ENCODE measurements at places on chromosomes 4 and X. TPM values are rescaled to one million over a fixed set of nuclear protein-coding genes. Genes with fewer than 3 reads are reported as not detected.

GRCh38 chrX:44071070-44071645 is 98.0 kb upstream of the NDP start:
- H3K36me3 ChIP-seq: no peaks in the 10 kb centered on the region
- no peak overlapping the region for H3K4me3 ChIP-seq
- no peaks in the 10 kb centered on the region for H3K27me3 ChIP-seq
- H3K27ac ChIP-seq: no peak overlapping the region

The DDX53 gene
- total RNA-seq: not detected

The ARX gene
- not detected for total RNA-seq

GRCh38 chrX:15334561-15334960 is 762 bp downstream of the PIGA start:
- H3K27me3 ChIP-seq: no peaks in the 10 kb centered on the region
- peak; percentile 32 for DNase-seq
- peaks cover 8% of the 10 kb centered on the region for H3K4me1 ChIP-seq
- H3K4me3 ChIP-seq: no peak overlapping the region
- peak overlapping the region; percentile 95 for H3K27ac ChIP-seq

The SSX3 gene
- not detected for total RNA-seq

GRCh38 chr4:6458528-6458927 is 13.9 kb downstream of the PPP2R2C start:
- DNase-seq: no peak
- H3K36me3 ChIP-seq: no peaks in the 10 kb centered on the region
- H3K27me3 ChIP-seq: no peaks in the 10 kb centered on the region
- H3K27ac ChIP-seq: no peak overlapping the region
- no peak overlapping the region for H3K4me3 ChIP-seq
- no peaks in the 10 kb centered on the region for H3K4me1 ChIP-seq

The SMC1A gene
- 38.6 TPM for total RNA-seq

DNA sequence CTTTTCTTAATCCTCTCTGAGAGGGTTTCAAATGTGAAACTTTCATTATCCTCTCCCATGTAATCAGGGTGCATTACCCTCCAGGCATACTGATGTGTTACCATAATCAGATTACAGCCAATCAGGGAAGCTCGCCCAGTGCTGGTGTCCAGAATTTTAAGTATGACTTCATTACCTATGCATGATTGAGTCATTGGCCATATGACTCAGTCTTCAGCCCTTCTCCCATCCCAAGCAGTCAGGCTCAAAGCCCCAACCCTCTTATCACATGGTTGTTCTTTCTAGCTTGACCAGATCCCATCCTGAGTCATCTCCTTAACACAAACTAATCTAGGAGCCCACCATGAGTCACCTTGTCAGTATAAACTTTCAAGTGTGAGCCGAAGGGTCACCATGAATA is 1668.1 kb upstream of the AGA start:
- no peaks in the 10 kb centered on the region for H3K27me3 ChIP-seq
- no peaks in the 10 kb centered on the region for H3K36me3 ChIP-seq
- H3K27ac ChIP-seq: no peak overlapping the region
- no peak overlapping the region for H3K4me3 ChIP-seq

The ACOX3 gene
- total RNA-seq: 18.4 TPM

Data from body of pancreas (tissue), 4 donors.